Gastrocnemius medialis (tissue), 4 donors: ENCODE measurements at places on chromosomes 1 and 21.

DNA sequence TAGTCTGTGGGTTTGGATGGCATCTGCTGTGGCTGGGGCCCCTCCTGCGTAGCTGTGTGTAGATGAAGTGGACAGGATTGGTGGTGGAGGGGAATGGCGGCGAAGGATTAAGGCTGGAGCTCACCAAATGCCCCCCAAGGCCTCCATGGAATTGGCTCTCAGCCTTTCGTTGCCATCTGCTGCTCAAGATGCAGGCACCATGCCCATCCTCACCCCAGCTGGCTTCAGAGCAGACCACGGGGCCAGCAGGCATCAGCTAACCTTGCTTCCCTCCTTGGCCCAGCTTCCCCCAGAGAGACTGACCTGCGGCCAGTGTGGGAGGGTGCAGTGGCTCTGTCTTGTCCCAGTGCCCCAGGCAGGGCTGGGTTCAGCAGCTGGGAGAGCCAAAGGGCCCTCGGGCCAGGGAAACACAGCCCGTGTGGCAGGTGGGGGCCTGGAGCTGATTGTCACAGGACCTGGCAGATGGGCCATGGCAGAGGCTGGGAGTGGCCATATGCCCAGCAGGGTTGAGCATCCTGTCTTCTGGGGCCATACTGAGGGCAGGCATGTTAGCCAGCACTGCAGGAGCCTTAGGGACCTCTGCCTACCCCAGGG lies 66.8 kb upstream of the ACTL8 start:
- no peak for DNase-seq

- no peak for DNase-seq
Observed at GRCh38 chr1:183585038-183585437, 5.2 kb downstream of the NCF2 start.

GRCh38 chr1:207822124-207822601 lies 70.3 kb downstream of the CD46 start:
- DNase-seq: no peak

DNA sequence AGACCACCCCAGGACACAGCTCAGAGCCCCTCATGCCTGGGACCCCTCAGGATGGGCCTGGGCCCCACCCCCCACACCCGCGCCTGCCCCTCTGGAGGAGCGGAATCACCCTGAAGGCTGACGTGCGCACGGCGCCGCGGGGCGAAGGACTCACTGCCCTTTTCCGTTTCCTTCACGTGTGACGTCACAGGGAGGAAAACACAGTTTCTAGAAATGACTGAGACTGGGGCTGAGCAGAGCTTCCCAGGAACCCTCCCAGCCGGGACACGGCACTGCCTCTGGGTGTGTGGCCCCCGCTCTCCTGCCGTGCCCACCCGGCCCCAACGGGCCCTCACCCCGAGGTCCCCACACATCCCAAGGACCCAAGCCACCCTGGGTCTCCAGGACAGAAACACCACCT lies 5.4 kb upstream of the TNFRSF4 start:
- DNase-seq: no peak

DNA sequence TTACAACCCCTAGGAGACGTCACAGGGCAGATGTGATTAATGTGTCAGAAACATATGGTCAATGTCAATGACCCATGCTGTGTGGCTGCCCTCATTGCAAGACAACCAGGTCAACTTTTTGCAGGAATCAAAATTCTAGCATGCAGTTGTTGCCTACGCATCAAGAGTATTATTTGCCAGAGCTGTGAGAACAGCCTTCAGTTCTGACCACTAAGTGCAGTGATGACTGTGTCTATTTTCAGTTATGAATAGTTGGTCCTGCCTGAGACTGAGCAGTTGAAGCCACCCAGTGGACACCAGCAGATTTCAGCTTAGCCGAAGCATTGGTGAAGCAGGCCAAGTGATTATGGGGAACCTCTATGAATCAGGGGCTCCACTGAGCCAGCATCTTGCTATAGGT lies 47.3 kb downstream of the LYPLAL1 start:
- no peak for DNase-seq

- no peak for DNase-seq
Observed at GRCh38 chr21:43304206-43304605, 122.7 kb downstream of the SIK1 start.

- DNase-seq: no peak
Observed at GRCh38 chr1:16478091-16478490, 36.0 kb downstream of the RNU1-1 start.

DNA sequence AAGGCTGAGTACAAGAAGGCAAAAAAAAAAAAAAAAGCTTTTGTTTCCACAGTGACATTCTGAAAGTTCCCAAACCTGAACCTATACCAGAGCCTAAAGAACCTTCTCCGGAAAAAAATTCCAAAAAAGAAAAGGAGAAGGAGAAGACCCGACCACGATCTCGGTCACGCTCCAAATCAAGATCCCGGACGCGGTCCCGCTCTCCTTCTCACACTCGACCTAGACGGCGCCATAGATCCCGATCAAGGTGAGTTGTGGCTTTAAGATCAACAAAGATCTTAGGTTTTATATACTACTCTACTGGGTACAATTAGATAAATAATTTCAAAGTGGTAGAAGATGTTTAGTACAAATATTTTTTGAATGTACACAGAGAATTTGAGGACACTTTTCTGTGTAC lies 9.3 kb downstream of the SRRM1 start:
- no peak for DNase-seq

DNA sequence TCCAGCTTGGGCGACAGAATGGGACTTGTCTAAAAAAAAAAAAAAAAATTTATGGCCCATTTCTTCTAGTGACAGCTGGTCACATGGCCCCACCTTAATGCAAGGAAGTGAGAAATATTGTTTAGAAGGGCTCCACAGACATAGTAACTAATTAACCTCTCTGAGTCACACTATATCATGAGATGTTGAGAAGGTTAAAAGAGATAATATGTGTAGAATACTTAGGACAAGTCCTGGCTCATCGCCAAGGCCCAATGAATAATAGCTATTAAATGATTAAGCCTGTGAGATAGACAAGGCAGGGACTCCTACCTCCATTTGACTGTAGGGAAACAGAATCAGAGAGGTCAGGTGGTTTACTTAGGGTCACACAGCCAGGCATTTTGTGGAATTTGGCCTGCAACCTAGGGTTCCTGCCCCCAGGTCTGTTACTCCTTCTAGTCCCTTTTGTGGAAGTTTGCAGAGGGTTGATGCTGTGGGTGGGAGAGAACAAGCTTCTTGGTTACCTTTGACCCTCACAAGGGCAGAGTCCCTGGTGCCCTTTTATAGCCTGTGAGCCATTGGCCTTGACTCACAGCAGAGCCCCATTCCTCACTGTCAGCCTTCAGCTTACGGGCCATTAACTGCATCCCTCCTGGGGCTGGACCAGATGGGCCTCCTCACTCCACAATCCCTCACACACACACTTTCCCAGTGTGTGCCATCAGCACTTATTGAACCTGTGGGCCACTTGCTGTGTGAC lies 48.5 kb downstream of the OPRD1 start:
- no peak for DNase-seq

- no peak for DNase-seq
Observed at GRCh38 chr1:183080406-183080805, 57.2 kb downstream of the LAMC1 start.

DNA sequence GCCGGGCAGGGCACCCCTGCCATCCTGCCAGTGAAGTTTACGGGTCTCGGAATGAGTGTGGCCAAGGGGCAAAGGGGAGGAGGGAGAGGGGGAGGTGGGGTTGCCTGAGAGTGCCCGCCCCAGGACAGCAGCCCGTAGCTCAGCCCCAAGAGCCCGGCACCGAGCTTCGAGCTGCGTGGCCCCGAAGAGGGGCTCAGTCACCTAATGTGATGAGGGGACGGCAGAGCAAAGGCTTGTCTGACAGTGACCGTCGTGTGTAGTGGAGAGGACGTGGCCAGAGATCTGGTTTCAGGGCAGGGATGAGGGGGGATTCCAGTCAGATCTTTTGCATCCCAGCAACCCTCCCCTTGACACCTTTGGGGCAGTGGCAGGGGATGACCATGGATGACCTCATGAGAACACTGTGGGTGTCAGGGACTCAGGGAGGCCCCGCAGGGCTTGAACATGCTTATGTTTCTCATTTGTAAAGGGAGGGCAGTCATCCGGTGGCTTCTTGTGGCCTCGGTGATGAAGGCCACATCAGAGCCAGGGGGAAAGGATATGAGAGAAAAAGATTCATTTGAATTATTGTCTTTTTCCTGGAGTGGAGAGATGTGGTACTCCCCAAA lies 1.1 kb upstream of the TRPM2 start:
- DNase-seq: no peak

DNA sequence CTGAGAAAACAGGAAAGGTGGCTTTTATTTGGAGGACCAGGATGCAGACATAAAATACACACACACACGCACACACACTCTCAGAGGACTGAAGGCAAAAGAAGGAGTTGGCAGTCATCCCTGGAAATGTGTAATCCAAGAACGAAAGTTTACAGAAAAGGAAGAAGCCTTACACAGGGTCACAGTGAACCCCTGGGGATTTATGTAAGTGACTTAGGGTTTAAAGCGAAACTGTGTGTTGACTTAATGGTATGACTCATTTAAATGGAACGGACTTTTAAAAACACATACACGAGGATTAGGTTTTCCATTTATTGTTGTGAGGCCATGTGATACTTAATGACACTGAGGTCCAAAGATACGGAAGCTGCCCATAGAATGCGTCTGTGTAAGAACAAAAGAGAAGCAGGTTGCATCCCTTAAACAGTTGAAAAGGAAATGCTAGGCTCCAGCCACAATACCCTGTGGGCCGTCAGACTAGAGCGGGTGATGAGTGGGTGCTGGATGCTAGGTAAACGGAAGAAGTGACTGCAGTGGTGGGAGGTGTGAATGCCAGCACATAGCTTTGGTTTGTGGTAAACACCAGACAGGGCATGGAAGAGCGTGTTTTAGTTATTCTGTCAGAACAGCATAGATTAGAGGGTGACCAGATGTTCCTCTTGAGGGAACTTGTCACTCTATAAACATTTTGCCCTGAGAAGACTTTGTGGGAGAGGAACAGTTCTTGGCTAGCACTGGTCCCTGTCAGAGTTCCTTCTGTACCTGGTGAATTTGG lies 21.6 kb upstream of the BCL10 start:
- no peak for DNase-seq

DNA sequence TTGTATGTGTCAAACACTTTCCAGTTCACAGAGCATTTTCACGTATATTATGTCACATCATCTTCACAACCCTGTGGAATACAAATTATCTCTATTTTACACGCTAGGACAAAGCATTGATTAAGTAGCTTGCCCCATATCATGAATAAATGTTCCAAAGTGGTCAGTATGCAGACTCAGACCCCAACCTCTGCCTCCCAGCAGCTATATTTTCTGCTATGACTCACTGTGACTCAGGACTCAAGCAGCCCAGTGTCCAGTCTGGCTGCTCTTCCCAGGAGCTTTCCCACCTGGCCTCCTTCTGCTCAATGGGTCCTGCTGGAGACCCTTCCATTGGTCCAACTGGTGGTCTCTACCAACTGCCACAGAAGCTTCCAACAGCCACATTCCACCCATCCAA lies 56.0 kb upstream of the RAP1A start:
- no peak for DNase-seq

DNA sequence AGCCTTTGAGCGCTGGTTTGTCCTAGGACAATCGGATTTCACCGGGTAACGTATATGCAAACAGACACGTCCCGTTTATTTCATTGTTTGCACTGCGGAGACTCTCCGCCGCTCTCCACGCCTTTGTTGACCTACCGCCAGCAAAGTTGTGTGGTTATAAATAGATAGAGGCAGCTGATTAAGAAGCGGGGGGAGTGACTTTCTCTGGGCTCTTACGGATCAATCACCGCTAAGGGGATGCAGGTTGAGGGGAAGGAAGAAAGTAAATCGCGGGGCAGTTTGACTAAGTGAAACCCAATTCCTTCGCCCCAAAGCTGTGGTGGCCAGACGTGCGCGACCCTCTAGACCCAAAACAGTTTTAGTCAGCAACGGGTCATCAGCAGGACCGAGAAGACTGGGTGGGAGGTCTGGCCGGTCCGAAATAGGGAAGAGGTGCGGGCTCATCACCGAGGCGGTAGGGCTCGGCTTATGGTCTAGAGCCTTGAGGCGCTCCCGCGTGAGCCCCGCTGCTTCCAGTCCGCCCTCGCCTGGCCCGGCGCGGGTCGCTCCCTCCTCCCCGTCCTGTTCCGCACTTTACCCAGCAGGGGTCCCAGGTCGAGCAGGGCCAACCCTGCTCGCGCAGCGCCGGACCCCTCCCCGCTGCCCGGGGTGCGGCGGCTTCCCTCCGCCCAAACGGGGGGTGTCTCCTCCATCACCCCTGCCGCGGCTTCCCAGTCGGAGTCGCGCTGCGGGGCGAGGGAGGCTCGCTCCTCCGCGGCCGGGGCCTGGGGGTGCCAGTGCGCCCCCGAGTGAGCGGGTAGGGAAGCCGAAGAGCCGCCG lies 120.8 kb upstream of the RRP15 start:
- DNase-seq: peak; percentile 31

- DNase-seq: peak; percentile 79
Observed at GRCh38 chr1:21927533-21928237, 9.4 kb downstream of the HSPG2 start.

GRCh38 chr1:164233149-164233548 lies 325.8 kb upstream of the PBX1 start:
- no peak for DNase-seq

- DNase-seq: no peak
Observed at GRCh38 chr1:24714859-24715520, 30.3 kb upstream of the CLIC4 start.

DNA sequence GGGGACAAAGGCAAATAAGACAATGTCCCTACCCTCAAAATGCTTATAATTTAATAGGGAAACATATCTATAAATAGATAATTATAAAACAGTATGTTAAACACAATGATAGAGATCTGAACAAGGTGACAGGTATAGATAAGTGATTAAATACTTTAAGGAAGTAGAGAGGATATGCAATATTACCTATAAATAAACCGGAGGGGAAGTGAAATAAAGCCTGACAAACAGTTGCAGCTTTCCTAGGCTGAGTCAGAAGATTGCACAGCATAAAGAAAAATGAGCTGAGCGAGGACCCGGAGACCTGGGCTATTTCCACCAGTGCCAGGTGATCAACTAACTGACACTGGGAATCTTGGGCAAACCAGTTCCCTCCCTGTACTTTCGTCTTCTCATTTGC lies 11.5 kb upstream of the PSRC1 start:
- no peak for DNase-seq

GRCh38 chr1:14655385-14655784 lies 56.9 kb downstream of the KAZN start:
- DNase-seq: no peak

- no peak for DNase-seq
Observed at GRCh38 chr1:171805395-171806115, 24.1 kb downstream of the METTL13 start.

DNA sequence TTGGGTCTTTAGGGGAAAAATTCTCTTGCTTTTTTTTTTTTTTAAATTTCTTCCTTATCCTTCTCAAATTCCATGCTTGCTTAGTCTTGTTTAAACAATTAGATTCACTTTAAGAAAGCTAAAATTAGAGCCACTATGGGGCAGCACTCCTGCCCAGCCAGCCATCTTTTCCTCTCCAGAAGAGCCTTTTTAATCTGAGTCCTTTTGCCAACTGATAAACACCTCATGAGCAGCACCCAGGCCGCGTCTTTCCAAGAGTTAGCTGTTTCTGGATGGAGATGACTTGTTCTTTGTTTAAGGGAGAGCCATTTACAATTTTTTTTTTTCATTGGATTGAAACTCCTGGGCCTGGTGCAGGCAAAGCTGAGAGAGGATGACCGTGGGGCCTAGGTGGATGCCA lies 53.3 kb upstream of the TSPAN2 start:
- no peak for DNase-seq
